Stimulated activated CD4-positive, alpha-beta T cell treated with anti-CD3 and anti-CD28 coated beads, Interleukin-15, amount 100 ng/mL, for 1 hour (primary cell): ENCODE measurements at places on chromosomes 12 and 14.

DNA sequence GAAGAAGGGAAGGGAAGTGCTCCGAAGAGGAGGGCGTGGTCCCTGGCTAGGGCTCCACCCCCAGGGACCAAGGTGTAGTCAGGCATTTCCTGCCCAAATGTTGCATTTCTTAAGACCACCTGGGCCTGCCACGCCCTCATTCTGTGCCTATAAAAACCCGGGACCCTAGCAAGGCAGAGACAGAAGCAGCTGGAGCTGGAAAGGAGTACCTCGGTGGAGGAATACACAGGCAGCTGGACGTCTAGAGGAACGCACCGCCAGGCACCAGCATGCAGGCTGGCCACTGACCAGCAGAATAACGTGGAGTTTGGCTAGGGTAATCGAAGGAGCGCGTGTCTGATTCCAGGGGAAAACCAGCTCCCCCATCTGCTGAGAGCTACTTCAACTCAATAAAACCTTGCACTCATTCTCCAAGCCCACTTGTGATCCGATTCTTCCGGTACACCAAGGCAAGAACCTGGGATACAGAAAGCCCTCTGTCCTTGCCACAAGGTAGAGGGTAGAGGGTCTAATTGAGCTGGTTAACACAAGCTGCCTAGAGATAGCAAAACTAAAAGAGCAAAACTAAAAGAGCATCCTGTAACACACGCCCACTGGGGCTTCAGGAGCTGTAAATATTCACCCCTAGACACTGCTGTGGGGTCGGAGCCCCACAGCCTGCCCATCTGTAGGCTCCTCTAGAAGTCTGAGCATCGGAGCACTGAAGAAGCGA lies 21.0 kb downstream of the CFL2 start:
- no peak for DNase-seq

DNA sequence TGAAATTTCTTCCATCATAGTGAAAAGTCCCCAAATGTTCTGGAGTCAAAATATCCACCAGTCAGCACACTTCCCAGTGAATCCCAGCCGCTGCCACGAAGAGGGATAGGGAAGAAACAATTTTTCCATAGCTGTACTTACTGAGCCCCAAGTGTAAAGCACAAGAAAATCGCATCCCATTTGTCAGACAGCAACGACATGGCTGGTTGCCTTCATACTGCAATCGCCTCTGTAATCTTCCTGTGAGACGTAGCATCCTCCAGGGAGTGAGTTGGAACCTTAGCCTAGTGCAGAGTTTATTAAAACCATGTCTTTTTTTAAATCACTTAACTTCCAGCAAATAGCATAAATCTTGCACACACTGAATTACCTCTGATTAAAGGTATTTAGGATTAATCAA lies 56.8 kb downstream of the GNG2 start:
- DNase-seq, result no peak

DNA sequence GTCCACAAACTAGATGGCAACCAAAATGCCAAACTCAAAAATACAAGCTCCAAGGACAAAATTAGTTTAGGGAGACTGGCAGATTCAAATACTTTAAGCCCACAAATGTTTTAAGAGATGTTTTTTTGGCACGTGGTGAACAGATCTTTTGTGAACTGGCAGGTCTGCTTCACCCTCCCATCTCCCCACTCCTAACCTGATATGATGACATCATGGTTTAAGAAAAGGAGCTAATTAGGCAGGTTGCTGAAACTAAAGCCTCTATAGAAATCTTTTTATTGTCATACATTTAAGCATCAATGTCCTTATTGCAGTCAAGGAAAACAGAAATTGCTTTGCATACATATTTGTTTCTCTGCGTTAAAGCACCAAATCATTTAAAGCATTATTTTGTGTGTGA lies 5.8 kb downstream of the LRIG3 start:
- no peak for DNase-seq

DNA sequence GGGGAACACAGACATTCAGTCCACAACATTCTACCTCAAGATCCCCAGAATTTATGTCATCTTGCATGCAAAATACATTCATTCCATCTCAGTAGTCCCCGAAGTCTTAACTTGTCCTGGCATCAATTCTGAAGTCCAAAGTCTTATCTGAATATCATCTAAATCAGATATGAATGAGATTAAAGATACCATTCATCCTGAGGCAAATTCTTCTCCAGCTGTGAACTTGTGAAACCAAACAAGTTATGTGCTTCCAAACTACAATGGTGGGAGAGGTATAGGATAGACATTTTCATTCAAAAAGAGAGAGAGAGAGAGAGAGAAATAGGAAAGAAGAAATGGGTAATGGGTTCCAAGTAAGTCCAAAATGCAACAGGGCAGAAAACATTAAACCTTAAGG lies 390.6 kb downstream of the DPF3 start:
- DNase-seq, result no peak

DNA sequence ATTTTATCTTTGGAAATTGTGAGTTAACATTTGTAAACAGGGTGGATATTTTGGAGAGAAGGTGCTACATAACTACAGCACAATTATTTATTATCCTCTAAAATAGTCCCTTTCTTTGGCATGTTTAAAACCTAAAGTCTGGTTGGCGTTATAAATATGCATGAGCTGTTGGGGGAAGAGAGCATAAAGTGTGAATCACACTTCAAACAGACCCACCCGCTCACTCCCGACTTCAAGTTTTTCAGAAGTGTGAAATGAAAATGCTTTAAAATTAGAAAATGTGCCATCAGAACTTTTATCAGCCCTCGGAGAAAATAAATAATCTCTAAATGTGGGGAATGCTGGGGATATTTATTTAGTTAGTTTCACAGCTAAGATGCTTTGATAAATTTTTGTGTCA lies 1006.9 kb downstream of the NRXN3 start:
- no peak for DNase-seq

GRCh38 chr12:6967651-6968100 lies 2.8 kb downstream of the PHB2 start:
- no peak for DNase-seq

DNA sequence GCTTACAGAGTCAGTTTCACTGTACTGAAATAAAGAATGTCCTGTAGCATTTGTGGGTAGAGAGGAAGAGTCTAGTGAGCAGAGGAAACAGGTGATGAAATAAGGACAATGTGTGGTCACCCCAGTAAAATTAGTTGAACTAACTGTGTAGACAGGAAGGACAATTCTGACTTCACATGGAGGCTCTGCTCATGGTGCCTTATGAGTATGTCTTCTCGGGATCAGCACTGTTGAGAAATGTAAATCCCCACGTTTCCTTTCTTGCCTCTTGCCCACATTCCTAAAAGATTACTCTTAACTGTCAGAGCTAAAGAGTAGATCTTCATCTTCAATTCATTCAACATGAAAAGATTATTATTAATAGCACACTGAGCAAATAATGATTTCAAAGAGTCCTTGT lies 113.2 kb upstream of the FLRT2 start:
- no peak for DNase-seq

GRCh38 chr14:94120667-94121340 lies 8.6 kb downstream of the IFI27L2 start:
- DNase-seq, result no peak

- DNase-seq, result no peak
Observed at GRCh38 chr12:826331-826730, 74.0 kb downstream of the WNK1 start.
